Fibroblast of skin of left biceps (primary cell): ENCODE measurements at places on chromosomes 12 and 14.

DNA sequence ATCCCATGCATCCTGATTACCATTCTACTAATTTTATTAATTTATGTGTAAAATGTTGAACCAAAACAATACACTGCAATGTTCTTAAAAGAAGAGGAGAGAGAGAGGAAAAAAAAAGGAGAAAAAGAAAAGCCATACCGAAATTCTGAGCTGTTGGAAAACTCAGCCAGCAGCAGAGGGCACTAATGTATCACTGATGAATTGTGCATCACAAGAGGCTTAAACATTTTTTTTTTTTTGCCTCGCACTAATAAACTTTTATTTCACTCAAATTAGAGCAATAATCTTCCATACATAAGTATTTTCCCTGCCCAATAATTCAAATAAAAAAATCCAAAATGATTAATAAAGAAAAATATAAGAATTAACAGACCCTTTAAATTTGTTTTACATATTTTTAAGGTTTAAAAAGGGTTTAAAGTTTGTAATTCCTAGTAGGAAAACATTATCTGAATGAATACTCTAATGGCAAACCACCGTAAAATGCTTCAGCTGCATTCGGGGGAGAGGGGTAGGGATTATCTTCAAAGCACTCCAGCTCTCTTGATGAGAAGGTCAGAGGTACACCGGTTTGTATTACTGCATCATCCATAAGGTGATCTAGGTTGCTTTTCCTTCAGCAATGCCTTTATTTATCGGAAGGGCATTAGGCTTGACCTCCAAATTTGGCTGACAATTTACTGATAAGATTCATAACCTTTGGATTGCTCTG lies 41.9 kb downstream of the ATP23 start:
- peak; percentile 32 for DNase-seq

DNA sequence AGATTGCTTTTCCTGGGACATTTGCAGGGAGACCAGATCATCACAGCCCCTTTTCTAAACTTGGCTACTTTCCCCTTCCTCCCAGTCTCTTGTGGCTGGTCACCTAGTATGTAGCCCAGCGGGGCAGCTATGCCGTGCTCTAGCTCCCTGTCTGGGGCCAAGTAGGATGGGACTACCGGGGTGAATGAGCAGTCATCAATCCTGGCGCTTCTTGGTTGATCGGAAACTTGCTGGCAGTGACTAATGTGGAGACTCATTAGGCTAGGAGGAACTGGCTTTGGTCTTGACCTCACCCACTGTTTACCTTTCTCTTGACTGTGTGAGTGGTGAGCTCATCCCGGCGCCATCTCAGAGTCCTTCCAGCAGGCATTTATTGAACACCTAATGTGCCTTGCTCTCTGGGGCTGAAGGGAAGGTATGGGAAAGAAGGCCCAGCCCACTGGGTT lies 15.9 kb downstream of the PLEKHG3 start:
- no peak for DNase-seq

DNA sequence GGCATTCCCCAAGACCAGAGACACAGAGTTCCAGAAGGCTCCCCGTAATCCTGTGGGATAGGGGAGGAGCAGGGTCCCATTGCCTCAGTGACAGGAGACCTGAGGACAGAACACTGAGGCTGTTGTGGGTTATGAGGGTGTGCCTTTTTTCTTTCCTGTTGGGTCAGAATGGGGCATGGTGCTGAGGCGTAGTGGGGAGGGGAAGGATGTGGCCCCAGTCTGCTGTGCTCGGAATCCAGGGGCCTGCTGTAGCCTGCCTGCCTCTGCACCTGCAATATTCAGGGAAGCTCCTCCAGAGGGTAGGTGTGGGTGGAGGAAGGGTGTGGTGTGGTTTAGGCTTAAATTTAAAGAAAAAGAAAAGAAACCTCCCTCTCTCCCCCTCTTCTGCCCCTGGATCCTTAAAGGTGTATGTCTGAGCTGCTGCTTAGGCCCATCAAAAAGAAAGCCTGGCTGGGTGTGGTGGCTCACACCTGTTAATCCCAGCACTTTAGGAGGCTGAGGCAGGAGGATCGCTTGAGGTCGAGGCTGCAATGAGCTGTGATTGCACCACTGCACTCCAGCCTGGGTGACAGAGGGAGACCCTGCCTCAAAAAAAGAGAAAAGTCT lies 18.7 kb downstream of the PLEKHG3 start:
- no peak for DNase-seq

- no peak for DNase-seq
Measured at GRCh38 chr14:51933191-51933590, 56.2 kb upstream of the RTRAF start.

GRCh38 chr14:72925815-72926291 lies 411 bp upstream of the DCAF4 start:
- no peak for DNase-seq

- peak; percentile 90 for DNase-seq
Measured at GRCh38 chr12:7935590-7936581, at the start of gene SLC2A3. Gene SLC2A3, minus strand, starts transcription at chr12:7936187. Its CDS starts 153 bp downstream, at chr12:7936034.

DNA sequence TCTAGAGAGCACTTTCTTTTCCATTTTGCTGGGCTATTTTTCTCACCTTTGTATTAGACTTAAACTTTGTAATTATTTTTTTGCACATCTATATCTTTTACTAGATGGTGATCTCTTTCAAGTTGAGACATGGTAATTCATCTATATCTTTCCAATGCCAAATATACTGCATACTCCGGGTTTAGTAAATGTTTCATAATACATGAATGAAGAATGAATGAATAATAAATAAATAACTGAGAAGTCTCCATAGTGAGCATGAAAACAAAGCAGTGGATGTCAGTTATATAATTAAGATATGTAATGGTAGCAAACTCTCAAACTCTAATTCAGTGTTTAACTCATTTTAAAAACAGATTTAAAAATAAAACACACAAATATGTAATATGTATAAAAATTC lies 342.5 kb upstream of the KITLG start:
- DNase-seq: no peak

DNA sequence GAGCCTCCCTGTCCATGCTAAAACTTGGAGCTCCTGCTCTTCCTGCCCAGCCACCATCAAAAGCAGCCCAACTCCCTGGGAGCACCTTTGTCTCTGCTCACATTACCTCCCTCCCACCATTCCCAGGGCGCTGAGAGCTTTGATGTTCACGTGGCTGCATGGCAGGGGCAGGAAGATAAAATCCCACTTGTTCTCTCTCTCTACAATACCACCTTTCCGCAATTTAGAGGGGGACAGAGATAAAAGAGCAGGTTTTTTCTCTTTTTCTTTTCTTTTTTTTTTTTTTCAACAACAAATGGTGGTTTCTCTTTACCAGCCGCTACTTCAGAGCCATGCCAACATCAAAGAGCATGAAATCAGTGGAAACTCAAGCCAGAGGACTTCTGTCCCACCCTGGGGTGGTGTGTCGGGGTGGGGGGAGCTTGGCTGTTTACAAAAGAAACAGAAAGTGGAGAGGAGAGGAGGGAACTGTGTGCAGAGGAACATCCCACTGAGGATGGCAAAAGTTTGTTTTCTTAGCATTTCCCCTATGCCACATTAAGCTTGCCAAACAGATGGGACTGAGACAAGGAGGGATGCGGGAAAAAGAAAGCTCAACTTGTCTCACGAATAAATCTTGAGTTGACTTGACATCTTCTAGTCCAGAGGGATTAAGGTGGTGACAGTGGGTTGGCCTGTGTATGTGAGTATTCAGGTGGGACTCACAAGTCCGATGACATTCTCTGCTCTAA lies 103.7 kb upstream of the NUDT4 start:
- no peak for DNase-seq

- no peak for DNase-seq
Measured at GRCh38 chr12:94242901-94243300, 94.5 kb downstream of the PLXNC1 start.
